Stimulated activated CD4-positive, alpha-beta T cell treated with anti-CD3 and anti-CD28 coated beads, Interleukin-1b, Interleukin-23, amount 100 ng/mL, for 4 hours (primary cell): ENCODE measurements at places on chromosomes 5 and 9.

GRCh38 chr5:160390787-160391696, 8.8 kb downstream of the FAM200C start:
- no peak for DNase-seq

DNA sequence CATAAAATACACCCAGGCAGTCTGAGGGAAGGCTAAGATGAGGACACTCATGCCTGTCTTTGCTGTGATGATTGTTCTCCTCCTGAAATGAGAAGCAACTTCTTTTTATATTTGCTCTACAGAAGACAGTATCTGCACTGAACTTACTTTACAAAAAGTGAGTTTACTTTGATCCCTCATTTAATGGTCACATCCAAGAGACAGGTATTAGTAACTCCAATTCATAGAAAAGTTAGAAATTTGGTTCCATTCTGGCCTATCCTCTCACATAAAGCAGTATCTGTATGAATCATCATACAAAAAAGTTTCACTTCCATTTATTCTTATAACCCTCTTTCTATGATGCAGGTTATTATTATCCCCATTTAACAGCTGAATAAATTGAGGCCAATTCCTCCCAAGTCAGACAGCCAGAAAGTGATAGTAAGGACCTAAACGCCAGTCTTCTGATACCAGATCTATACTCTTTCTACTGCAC, 15.2 kb downstream of the TSTD2 start:
- no peak for DNase-seq

DNA sequence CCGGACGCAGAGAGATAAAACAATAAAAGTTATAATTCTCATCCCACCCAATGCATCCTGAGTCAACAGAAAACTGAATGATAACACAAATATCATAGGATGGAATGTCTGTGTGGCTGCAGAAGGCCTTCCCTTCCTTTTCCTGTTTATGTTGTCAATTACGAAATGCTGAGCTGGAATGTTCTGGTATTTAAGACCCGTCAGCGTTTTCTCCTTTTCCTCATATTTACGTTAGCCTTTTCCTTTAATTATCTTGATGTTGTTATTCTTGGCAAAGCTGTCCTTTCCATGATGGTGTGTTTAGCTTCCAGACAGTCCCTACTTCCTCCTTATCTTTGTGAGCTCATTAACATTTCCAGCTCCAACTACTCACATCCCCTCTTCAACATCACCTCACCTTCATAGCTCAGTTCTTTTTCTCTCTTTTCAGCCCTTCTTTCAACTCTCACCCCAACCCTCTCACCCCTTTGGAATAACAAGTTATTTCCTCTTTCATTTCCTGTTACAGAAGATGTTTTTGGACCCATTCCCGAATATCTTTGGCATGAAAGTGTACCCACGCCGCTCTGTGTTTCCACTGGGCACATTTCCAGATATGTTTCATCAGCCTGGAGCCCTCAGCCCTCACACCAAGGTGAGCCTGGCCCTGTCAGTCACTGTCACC, 221.6 kb downstream of the NR2F1-AS1 start:
- no peak for DNase-seq

- DNase-seq, result no peak
These were observed 80.2 kb downstream of the STX17 start for GRCh38 chr9:99986642-99987041.

DNA sequence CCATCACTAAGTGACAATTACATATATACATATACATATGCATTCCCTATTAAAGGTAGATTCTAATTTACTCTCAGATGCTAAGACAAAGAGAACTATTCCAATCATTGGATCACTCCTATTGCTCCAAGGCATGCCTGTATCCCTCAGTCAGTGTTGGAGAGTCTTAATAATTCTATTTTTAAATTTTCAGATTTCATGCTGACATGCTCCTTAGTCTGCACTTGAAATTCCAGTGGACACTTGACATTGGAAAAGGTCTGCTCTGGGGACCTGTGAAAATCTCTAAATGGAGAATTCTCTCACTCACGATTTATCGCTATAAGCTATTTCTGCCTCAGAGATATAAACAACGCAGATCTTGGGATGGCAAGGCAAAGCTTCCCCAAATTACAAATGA, 3.9 kb upstream of the FUBP3 start:
- DNase-seq, result no peak

- DNase-seq, result no peak
These were observed 8.7 kb downstream of the FAM193B start for GRCh38 chr5:177545487-177546257.

- no peak for DNase-seq
These were observed 68.2 kb upstream of the STC2 start for GRCh38 chr5:173396311-173396993.

DNA sequence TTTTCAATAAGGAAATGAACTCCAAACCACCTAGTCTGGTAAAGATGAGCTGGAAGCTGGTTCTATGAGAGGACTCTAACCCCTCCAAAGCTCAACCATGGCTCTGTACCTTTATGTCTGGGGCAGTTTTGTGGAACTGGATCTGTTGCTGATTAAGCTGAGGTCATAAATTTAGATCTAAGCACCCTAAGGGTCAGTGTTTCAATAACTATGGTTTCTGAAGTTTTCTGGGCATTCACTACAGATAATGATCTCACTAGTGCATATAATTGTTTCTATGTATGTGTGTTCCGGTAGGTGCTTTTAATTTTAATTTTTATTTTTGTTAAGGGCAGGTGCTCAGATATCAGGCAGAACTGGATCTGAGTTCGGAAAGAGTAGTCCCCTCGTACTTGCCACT, 258.7 kb upstream of the PANK3 start:
- no peak for DNase-seq

GRCh38 chr9:133163504-133164172, at the start of gene GBGT1:
Gene GBGT1, minus strand, starts transcription at chr9:133163914. Its CDS starts 1,502 bp downstream, at chr9:133162412.
- DNase-seq, result no peak

DNA sequence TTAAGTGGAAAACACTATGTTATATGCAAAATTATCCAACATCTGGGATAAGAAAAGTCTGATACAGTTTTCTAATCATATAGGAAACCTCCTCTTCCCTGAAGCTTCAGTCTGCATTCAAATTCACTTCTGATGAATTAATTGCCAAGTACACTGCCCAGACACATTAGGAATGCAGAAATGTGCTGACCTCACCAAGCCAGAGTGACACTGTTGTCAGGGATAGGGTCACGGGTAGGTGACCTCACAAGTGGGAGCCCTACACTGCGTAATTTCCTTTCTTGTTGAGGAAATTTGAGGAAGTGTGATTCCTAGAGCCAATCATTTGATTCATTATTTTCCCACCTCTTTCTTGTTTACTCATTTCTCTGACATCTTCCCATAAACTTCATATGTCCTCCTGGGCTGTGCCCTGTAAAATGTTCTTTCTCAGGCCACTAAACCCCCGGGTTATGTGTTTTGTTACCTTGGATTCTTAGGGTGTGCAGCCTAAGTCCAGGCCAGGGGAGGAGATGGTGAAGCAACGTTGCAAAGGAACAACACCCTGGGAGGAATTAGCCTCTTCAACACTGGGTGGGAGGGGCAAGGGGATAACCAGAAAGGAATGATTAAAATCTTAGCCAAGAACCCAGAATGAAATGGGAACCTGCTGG, 411.9 kb downstream of the MTRR start:
- no peak for DNase-seq

DNA sequence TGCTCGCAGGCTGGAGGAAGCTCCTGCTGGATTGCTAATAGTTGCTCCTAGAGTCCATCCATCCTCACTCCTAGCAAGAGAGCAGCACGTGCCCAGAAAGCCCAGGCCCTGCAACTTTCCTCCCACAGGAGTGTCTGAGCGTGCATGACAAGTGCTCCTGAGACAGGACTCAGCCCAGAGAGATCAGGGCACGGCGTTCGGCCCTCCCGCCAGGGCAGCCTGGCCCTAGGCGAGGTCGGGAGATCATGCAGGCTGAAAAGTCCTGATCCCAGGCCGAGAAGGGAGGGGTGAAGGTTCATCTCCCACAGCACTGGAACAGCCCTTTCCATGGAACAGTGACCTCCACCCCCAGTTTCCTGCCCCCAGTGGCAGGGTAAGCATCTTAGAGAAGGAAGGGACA, 94.8 kb downstream of the ROR2 start:
- DNase-seq, result no peak

GRCh38 chr5:122721127-122721526, 53.8 kb upstream of the SNX2 start:
- DNase-seq, result no peak

- DNase-seq, result no peak
These were observed 23.5 kb downstream of the ELP1 start for GRCh38 chr9:108910402-108910801.

GRCh38 chr5:58901271-58901670, 318.4 kb downstream of the RAB3C start:
- DNase-seq, result no peak

- no peak for DNase-seq
These were observed 39.0 kb downstream of the TRIP13 start for GRCh38 chr5:931570-932145.

DNA sequence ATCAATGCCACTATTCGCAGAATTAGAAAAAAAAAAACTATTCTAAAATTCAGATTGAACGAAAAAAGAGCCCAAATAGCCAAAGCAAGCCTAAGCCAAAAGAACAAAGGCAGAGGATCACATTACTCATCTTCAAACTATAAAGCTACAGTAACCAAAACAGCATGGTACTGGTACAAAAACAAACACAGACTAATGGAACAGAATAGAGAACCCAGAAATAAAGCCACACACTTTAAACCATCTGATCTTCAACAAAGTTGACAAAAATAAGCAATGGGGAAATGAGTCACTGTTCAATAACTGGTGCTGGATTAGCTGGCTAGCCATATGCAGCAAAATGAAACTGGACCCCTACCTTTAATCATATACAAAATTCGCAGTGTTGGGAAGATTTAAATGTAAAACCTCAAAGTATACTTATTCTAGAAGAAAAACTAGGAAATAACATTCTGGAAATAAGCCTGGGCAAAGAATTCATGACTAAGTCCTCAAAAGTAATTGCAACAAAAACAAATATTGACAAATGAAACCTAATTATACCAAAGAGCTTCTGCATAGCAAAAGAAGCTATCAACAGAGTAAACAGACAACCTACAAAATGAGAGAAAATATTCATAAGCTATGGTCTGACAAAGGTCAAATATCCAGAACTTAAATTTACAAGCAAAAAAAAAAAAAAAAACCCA, 153.7 kb downstream of the NDUFS4 start:
- no peak for DNase-seq

GRCh38 chr9:74773886-74774479, 113.7 kb downstream of the TRPM6 start:
- DNase-seq, result peak; percentile 62

- DNase-seq, result no peak
These were observed 625.9 kb downstream of the TLE4 start for GRCh38 chr9:80197661-80198060.

DNA sequence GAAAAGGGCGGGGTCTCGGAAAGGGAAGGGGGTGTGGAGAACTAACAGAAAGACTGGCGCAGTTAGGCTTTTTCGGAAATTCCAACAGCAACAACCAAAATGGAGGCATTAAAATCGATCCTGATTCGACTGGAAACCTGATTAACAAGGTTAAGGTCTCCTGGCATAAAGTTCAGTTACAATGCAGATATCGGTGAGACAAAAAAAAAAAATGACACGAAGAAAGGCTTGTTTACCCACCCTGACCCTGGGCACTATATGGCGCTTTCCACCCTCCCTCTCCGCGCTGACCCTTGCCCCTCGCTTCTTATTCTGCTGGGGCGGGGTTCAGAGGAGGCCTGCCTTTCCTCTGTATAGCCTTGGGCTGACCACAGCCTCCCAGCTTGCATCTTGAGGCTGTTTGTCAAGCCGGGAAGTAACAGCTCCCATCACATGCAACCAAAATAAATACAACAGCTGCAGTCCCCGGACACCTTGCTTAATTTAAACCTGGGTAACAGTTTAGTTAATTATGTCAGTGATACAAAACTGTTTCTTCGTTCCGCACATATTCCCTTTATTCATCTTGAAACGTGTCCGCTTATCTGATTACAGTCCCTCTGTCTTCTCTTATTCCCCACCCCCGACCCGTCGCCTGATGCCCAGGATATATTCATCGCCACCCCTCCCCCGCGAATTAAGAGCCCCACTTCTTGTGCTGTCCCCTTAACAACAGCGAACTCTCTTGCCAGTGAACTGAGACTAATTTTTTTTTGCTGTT, 795 bp upstream of the PJA2 start:
- no peak for DNase-seq

- no peak for DNase-seq
These were observed 88.0 kb downstream of the NLN start for GRCh38 chr5:65809817-65810531.

- no peak for DNase-seq
These were observed 91.2 kb downstream of the PGM5 start for GRCh38 chr9:68447611-68448010.

GRCh38 chr5:50717651-50718050, 51.2 kb downstream of the PARP8 start:
- no peak for DNase-seq

GRCh38 chr5:73673161-73673591, 47.2 kb downstream of the ARHGEF28 start:
- no peak for DNase-seq

DNA sequence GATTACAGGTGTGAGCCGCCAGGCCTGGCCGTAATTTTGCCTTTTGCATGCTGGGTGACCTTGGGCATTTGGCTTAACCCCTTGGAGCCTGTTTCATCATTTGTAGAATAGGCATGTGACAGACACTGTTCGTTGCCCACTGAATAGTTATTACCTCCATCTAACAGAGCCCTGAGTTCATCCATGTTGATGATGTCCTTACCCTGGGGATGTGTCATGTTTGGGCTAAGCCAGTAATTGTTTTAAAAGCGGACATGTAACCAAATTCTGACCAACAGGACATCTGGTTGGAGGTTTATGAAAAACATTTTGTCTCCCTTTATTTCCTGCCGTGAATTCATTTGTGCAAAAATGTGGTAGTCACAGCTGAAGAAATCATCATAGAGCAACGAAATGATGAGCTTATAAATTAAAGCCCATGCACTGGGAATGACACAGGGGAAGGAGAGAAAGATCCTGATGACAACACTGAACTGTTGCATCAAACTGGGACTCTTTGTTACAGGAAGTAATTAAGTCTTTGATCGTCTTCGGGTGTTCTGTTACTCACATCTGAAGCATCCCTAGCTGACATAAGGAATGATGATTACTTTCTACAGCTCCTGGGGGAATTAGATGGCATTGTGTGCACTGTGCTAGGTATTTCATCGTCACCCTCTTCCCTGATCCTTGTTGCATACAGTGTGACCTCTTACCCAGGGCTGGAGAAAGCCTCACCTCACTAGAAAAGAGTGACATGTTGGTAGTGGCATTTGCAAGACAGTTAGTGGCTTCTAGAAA, 117.8 kb downstream of the FGF18 start:
- no peak for DNase-seq
